ENCODE measurements at places on chromosomes 7 and 10.

GRCh38 chr7:39324139-39324760, 242.0 kb upstream of the YAE1 start:
- DNase-seq: peak; percentile 2

- no peak for DNase-seq
Observed at GRCh38 chr10:128095753-128096469, 30.3 kb downstream of the MKI67 start.

- DNase-seq: no peak
Observed at GRCh38 chr7:18780266-18780665, 284.7 kb downstream of the HDAC9 start.

DNA sequence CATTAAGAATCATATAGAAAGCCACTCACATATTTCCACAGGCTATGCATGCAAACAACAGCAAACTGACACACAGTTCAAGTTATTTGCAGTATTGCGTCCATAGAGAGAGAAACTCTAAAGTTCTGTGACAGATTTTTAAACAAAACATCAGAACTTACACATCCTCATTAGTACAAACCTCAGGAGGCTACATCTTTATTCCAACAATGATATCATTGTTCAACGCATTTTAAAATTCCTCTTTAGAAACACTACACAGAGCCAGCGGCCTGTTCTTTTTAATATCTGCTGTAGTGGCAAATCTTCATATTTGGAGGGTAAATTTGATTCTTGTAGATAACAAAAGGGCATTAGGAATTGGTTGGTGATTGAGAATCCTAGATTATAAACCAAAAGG, 55.9 kb upstream of the NFE2L3 start:
- no peak for DNase-seq

- DNase-seq: no peak
Observed at GRCh38 chr7:129990403-129991192, 37.8 kb upstream of the UBE2H start.

GRCh38 chr10:80451132-80451531, 3.0 kb upstream of the TSPAN14 start:
- DNase-seq: peak; percentile 54

DNA sequence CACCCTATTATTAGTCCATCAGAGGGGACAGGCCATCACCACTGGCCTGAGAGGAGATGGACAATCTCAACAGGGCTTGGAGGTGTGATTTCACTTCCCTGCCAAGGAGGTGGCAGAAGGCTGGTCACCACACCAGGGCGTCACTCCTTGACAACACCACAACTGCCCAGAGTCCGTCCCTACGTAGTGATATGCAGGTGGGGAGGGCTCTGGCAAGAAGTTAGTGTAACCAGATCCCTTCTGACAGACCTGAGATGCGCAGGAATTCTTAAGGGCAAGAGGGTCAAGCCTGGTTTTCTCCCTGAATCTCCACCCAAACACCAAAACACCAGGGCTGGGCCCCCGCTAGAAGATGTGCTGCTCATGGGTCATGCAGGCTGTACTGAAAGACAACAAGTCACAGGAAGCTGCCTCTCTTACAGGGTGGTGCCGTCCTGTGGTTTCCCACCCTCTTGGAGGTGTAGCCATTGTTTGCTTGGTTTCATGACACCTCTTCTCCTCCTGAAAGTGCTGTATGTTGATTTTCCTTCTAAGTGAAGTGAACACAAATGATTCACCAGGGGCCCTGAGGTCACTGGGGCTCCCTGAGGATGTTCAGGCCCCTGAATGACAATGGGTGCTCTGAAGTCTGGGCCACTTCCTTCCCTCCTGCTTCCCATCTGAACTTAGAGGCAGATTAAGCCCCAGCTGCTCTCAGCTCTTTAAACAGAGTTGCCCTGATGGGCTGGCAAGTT, 27.1 kb downstream of the ATXN7L1 start:
- no peak for DNase-seq

Data from suppressor macrophage treated with lipopolysaccharide for 4 hours (primary cell).